ENCODE measurements at places on chromosomes 3 and 15.

GRCh38 chr3:194382892-194383223 lies 13.3 kb upstream of the LRRC15 start:
- ATAC-seq, result no peak

DNA sequence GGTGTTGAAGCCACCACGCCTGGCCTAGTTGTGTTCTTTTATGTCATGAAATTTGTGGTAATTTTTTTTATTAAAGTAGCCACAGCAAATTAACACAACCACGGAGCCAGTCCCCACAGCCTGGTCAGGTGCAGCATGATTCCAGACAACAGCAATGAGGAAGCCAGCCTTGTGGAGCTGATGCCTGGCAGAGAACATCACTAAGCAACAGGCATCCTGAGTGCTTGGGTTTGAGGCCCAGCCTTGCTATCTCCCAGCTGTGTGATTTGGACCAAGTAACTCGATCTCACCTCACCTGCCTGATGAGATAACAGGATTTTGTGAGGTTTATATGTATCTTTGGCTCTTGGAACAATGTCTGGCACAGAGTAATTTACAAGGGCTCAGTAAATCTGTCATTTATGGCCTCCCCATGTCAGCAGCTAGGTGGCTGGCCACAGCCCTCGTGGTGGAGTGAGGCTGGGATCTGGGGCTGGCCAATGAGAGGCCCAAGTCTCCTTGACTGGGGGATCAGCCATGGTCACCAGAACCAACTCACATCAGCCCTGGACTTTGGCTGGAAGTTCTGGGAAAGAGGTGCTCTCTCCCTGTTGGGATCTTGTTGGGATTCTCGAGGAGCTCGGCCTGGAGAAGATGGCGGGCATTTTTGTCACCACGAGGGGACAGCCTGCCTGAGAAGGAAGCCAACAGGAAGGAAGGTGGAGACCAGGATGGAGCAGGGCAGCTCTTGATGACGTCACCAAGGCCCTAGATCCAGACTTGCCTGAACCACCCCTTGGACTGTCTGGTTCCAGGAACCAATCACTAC lies 22.8 kb upstream of the FLNB start:
- no peak for ATAC-seq

DNA sequence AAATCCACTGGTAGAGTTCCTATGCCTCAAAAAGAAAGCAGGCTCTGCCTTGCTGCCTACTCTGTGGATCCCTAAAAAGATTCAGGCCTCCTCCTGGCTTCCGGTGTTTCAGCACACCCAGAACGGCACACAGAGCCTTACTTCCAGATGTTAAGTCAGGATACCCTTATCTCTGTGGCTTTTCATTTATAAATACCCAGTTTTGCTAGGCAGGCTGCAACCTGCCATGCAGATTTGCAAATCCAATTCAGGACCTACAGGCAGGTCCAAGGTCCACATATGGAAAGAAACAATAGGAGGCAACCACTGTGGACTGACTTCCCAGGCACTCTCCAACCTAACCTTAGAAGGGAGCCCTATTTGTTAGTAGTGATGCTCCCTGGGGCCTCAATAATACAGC lies 30.7 kb downstream of the EFL1 start:
- ATAC-seq, result no peak

DNA sequence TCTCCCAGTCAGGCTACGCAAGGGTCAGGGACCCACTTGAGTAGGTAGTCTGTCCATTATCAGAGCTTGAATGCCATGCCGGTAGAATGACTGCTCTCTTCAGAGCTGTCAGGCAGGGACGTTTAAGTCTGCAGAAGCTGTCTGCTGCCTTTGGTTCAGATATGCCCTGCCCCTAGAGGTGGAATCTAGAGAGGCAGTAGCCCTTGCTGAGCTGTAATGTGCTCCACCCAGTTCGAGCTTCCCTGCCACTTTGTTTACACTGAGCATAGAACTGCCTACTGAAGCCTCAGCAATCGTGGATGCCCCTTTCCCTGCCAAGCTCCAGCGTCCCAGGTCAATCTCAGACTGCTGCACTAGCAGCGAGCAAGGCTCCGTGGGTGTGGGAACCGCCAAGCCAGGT lies 57.5 kb upstream of the SETMAR start:
- no peak for ATAC-seq

GRCh38 chr3:63279005-63279841 lies 1.1 kb downstream of the SYNPR start:
- no peak for ATAC-seq

DNA sequence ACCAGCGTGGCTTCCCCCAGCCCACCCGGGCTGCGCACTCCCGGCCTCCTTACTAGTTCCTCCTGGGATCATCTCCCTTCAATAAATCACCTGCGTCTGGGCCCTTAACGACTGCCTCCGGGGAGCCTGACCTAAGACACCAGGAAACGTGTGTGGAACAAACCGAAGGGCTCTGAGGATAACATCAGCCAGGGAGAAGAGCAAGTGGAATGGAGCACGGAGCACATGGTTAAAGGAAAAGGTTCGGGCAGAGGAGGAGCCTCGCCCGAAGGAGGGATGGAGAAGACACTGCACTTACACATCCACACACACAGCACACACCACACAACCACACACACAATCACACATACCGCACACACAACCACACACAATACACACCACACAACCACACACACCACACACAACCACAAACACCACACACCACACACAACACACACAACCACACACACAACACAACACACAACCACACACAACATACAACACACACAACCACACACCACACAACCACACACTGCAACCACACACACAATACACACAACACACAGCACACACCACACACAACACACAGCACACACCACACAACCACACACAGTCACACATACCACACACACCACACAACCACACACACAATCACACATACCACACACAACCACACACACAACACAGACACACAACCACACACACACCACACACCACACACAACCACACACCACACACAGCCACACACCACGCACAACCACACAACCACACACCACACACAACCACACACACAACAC lies 24.7 kb downstream of the CPN2 start:
- ATAC-seq, result no peak

GRCh38 chr3:30399394-30400181 lies 206.8 kb upstream of the TGFBR2 start:
- no peak for ATAC-seq

DNA sequence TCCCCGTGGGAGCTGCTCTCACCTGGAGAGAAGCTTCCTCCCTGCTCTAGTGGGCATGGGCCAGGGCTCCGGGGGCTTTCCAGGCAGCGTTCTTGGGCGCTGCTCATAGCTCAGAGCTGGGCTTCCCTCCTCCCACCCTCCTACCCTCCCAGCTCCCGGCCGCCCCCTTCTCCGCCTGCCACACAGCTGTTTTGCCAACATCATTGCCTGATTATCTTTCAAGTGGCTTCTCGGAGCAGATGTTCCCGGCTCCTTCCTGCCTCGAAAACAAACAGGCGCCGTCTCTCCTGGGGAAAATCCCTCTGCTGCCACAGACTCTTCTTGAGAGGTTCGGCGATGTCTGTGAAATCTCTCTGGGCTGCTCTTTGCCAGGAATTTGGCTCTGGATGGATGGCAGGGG lies 195.6 kb downstream of the RPLP1 start:
- peak; percentile 31 for ATAC-seq

DNA sequence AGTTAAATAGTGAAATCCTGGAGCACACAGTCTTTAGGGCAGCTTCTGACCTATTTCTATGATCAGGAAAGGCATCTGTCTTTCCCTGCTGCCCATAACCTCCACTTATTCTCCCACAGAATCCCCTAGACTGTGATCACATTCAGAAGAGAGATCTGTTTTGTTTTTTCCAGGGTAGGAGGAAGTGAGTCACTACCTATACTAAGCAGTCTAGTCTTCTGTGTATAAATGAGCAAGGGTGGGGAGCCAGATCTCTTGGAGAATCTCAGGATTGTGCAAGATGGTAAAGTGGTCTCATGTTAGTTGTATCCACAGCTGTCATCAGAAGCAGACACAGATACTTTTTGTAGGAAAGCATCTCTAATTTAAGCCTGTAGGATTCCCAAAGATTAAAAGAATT lies 11.8 kb upstream of the FBXO22 start:
- peak; percentile 84 for ATAC-seq

DNA sequence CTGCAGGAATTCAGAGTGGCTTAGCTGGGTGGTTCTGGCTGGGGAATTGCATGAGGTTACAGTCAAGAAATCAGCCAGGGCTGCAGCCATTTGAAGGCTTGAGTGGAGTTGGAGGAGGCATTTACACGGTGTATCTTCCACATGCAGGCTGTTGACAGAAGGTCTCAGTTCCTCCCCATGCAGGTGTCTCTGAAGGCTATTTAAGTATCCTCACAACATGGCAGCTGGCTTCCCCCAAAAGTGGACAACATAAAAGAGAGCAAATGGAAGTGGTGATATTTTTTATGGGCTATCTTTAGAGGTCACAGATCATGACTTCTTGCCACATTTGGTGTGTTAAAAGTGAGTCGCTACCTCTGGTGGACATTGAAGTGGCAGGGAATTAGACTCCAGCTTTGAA lies 60.1 kb upstream of the SPRED1 start:
- ATAC-seq, result no peak

GRCh38 chr3:196842567-196843434 lies 24.9 kb upstream of the SENP5 start:
- no peak for ATAC-seq

- no peak for ATAC-seq
Observed at GRCh38 chr3:43958005-43958770, 267.4 kb downstream of the ABHD5 start.

DNA sequence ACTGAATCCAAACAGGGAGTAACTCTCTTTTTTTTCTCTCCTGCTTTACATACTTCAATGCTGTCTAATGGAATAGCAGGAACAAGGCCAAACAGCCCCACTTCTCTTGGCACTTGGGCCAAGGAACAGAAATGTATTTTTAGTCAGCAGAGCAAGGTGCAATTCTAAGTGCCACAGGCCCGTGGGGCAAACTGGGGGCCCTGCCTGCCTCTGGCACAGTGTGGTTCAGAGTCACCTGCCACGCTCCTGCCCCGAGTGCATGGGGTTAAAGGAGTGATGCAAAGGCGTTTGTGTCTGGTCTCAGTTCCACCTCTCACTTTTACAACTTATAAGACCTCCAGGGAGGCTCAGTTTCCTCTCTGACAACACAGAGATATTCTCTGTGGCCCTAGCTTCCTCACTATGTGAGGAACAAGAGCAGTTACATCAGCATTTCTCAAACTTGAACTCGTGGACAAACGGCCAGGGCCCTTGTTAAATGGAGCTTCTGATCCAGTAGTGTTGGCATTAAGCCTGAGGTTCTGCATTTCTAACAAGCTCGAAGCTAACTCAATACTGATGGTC lies 51.3 kb downstream of the LRIG1 start:
- no peak for ATAC-seq

DNA sequence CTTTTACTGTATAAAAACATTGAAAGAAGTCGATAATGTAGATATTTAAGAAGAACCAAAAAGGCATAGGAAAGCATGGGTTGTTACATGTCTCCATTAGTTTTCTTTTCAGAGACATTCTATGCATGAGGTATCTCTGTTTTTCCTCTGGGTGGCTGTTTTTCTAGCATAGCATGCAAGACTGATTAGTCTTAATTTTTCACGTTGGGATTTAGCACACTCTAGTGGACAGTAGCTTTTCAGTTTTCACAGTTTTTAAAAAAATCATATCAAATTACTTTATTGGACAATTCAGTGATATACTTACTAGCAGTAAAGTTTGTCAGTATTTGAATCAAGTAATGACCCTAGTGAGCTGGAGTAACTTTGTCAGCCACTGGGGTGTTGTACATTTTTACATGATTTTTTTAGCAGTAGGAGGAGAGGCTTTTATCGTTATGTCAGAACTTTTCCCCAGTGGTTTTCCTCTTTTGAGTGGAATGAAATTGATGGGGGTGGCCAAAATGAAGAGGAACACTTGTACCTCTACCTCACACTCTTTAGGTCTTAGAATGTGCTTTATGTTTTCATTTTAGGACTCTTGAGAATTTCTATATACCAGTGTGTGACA lies 57.2 kb downstream of the SEC22A start:
- peak; percentile 11 for ATAC-seq

- no peak for ATAC-seq
Observed at GRCh38 chr15:27784107-27784506, 315.0 kb downstream of the OCA2 start.

GRCh38 chr3:185753354-185753753 lies 71.5 kb downstream of the IGF2BP2 start:
- ATAC-seq, result no peak

DNA sequence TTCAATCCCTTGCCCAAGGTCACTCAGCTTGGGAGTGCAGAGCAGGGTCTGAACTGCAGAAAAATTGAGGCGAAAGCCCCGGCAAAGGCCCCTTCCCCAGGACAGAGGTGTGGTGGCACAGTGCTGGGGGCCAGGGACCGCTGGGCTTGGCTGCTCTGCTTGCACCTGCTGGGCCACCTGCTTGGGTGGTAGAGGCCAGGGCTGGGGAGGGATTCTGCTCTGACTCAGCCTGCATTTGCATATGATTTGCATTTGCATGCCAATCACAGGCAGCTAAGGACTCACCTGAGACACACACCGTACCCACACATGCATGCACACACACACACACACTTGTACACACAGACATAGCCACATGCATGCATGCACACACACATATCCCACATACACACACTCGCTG lies 9.9 kb downstream of the GRM2 start:
- ATAC-seq, result no peak

GRCh38 chr3:170331143-170331542 lies 26.4 kb upstream of the SKIL start:
- no peak for ATAC-seq

DNA sequence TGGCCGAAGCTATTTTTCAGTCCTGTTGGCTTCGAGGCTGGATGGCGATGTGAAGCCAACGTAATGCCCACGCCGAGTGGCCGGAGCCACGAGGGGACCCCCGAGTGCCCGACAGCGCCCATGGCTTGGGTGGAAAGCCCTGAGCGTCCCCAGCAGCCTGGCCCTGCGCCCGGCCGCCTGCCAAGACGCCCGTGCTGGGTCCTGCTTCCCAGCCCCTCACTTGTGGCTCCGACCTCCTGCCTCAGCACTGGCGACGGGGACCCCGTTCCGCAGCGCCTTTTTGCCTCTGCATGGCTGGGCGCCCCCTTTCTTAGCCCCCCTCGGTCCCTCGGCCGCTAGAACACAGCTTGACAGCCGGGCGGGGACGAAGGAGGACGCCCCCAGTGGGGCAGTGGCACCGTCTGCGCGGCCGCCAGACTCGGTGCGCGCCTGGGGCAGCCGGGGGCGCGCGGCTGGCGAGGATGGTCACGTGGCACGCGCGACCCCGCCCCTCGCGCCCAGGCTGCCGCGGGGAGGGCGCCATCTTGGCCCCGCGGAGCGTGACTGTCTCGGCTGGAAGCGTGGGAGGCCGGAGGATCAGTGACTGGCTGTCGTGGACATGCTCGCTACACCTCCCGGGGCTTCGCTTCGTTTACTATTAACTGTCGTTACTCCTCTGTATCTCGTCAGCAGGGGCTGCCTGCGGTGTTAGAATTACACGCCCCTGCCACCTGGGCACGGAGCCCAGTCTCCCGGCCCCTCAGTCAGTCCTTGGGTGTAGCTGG lies 626 bp upstream of the GPR176 start:
- ATAC-seq, result peak; percentile 94

GRCh38 chr3:138732456-138732855 lies 102.3 kb downstream of the PIK3CB start:
- ATAC-seq, result no peak

- ATAC-seq, result no peak
Observed at GRCh38 chr3:120349855-120350125, 636 bp upstream of the LRRC58 start.

Data from activated T-helper 17 cell treated with anti-CD3 and anti-CD28 coated beads, Interleukin-2, amount 50 U/mL, for 72 hours (primary cell).